ENCODE measurements at places on chromosomes 6 and 20.

- no peak for DNase-seq
Measured at GRCh38 chr6:28586962-28587745, 61.5 kb downstream of the GPX5 start.

DNA sequence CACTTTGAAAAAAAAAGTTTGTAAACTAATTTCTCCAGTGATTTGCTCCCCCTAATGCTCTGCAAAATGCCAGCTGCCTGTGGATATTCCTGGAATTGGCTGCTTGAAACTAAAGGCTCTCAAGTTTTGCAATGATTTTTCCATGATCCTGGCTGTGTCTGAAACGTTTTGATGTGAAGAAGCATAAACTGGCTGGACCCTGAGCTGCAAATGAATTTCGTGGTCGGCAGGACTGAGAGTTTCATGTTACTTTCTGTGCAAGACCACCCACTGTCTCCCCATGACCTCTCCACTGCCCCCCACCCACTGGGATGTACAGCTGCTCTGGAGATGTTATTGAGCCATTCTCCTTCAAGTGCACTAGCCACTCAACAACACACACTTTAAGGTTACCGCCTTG, 171.3 kb upstream of the SSTR4 start:
- DNase-seq: no peak

DNA sequence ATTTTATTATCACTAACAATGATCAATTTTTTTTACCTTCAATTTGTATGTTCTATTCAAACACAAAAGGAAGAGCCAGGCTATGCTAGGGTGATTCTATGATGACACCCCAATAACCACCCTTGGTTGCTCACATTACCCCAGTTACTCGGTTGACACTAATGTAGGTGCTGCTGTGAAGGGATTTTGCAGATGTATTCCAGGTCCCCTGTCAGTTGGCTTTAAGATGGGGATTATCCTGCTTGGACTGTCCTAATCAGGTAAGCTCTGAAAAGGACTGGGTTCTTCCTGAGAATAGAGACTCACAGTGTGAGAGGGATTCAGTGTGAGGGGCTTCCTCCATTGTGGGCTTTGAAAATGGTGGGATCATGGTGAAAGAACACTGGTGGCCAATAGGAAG, 11.9 kb downstream of the HLA-A start:
- no peak for DNase-seq

- no peak for DNase-seq
Measured at GRCh38 chr6:119481976-119482375, 132.4 kb upstream of the MAN1A1 start.

Data from kidney capillary endothelial cell (primary cell).